Activated T-cell treated with anti-CD3 and anti-CD28 coated beads for 24 hours (primary cell): ENCODE measurements at places on chromosomes 2 and 18.

GRCh38 chr2:14673351-14673875 is 40.9 kb downstream of the LRATD1 start:
- DNase-seq = no peak

- no peak for DNase-seq
Measured at GRCh38 chr18:811892-812375, at the start of gene YES1. YES1 (minus strand) TSS chr18:812242; CDS start chr18:756827, 55,415 bp downstream.

DNA sequence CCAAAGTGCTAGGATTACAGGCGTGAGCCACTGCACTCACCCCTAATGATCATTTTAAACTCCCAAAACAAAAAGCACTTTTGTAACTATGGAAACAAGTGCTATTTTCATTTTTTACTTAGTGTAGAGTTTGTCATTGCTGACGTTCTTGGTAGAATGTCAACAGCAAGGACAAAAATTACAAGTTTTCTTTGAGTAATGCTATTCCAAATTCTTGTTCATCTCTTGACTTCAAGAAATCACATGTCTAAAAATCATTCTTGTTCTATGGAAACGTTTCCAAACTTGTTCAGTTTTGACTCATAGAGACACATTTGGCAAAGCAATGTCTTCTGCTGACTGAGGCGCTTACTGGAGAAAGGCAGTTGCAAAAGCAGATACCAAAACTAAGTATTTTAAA is 82.6 kb downstream of the MBP start:
- DNase-seq = no peak

DNA sequence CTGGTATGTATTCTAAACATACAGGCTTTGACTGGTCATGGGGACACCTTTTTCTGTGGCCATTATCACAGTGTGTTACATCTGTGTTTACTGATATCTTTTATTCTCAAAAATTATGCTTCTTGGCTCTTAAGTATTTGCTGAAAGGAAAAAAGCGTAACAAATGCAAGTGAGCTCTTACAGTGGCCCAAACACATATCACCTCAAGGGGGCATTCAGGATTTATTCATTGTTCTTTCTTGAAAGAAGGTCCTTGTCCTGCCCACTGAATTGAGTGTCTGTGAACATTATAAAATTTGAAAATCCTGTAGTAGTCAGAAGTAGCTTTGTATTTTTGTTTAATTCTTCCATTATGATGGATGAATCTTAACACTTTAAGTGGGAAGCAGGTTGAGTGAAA is 454.5 kb downstream of the XIRP2 start:
- no peak for DNase-seq

GRCh38 chr2:236309669-236310029 is 45.4 kb upstream of the ASB18 start:
- no peak for DNase-seq

GRCh38 chr2:109382226-109382895 is 231.4 kb downstream of the SEPTIN10 start:
- no peak for DNase-seq
